ENCODE measurements at places on chromosomes 4 and X.

GRCh38 chrX:12042615-12043014, 95.7 kb upstream of the FRMPD4 start:
- DNase-seq = no peak

DNA sequence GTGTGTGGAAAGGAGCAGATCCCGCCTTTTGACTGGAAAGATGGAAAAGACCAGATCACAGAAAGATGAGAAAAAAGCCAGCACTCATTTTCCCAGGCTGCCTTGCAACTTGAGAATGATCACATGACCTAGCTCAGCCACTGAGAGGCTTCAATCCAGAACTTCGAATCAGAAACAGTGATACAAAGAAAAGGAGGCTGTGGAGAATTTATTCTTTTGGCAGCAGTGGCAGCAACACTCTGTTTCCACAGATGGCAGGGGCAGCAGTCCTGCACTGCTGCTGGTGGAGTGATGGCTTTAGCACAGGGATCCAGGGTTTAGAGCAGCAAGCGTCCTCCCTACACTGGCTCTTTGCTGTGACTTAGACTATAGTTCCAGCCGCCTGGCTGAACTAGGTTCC, 77.8 kb upstream of the SH3RF1 start:
- no peak for DNase-seq

- no peak for DNase-seq
Measured at GRCh38 chr4:115275615-115276014, 162.2 kb upstream of the NDST4 start.

DNA sequence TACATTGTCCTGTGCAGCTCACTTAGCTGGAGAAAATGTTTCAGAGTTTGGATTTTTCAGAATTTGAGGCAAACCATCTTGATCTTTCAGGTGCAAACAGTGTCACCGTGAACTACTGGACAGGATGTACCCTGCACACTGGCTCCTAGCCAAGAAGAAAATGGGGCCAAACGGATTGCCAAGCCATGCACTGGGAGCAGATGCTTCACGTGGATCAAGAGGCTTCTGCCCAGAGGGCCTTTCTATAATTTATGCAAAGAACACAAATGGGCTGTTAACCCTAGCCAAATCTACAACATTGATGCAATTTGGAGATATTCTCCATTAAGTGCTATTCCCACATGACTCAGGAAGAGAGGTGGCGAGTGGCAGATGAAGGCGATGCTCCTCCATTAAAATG, 46.9 kb upstream of the ATP8A1 start:
- DNase-seq = no peak

- no peak for DNase-seq
Measured at GRCh38 chr4:2487632-2488031, 18.7 kb downstream of the RNF4 start.

GRCh38 chr4:165345666-165346417, 18.4 kb downstream of the MSMO1 start:
- no peak for DNase-seq

- DNase-seq = no peak
Measured at GRCh38 chrX:45621376-45622041, 420.8 kb upstream of the DIPK2B start.

DNA sequence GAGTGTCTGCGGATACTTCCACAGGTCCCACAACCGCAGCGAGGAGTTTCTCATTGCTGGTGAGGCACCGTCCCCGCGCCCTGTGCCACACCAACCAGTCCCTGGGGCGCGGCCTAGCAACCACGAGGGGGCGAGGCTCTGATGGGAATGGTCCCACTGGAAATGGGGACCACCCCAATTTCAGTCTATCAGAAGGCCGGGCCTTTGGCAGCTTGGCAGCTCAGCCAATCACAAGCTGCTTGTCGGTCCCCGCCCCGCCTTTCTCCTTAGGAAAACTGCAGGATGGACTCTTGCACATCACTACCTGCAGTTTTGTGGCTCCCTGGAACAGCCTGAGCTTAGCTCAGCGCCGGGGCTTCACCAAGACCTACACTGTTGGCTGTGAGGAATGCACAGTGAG, 3.0 kb downstream of the TIMP1 start:
- no peak for DNase-seq

DNA sequence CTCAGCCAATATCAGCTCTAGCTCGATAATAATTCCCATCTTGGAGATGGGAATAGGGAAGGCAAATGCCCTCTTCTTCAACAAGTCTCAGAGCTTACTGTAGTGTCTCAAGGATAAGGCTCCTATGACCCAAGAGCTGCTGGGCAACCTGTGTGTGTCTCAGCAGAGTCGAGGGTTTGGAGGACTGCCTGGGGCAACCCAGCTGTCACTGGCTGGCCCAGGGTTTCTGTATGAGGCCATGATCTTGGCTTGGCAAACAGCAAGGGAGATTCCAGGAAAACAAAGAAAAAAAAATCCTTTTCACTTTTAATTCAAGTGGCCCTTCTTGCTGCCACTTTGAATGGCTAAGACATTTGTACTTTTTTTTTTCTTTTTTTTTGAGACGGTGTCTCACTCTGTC, 34.4 kb downstream of the TMSB4X start:
- DNase-seq = no peak

DNA sequence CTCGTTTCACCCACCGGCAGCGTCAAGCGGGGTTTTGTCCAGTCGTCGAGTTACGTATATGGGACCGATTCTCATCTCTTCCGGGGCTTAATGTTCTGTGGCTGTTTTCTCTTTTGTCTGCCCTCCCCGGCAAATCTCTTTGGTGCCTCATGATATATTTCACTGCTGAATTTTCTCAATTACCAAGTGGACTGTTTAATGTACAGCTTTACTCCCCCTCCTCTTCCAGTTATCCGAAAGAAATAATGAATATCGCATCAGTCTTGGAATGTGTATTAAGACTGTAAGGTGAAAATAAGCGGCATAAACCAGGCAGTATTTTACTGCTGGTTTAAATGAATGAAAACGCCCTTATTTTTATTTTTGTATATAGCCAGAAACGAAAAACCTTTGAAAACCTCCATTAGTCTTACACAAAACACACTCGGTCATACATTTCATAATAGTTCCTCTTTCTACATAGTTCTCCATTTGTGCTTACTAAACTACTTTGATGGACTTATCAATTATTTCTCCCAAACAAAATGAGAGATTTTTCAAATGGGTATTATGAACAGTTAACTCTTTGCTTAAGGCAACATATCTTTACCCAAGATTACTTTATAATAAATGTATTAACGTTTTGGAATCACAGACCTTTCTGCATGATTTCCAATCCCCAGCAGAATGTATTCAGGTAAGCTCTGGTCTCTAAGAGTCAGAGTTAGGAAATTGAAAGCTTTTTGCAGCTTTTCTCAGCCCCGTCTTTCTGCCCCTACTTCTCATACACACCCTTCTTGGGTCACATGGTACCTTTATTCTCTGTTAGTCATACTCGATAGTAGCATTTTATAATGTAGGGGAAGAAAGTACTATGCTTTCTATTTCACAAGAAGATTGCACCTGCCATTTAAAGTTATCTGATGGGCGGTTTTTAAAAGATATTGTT, 979 bp downstream of the RP2 start:
- peak; percentile 5 for DNase-seq

- DNase-seq = no peak
Measured at GRCh38 chr4:3660928-3661515, 105.2 kb upstream of the ADRA2C start.

GRCh38 chr4:17283832-17284231, 228.1 kb downstream of the QDPR start:
- DNase-seq = no peak

DNA sequence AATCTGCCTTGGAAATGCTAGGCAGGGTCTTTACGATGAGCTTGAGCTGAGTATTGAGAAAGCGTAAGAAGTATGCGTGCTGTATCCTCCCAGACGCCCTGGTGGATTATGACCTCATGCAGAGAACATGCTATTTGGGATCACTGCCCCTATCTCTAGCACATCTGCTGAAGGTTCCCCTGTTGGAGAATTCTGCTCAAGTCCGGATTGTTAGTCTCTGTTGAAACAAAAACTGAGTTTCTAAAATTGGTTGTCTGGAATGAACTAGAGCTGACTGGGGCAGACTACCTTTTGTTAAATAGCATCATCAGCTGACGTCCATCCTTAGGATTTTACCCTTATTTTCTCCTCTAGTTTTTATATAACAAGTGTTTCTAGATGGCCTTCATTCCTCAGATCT, 7.5 kb downstream of the FHDC1 start:
- no peak for DNase-seq

- DNase-seq = no peak
Measured at GRCh38 chr4:92252846-92253245, 50.9 kb upstream of the GRID2 start.

DNA sequence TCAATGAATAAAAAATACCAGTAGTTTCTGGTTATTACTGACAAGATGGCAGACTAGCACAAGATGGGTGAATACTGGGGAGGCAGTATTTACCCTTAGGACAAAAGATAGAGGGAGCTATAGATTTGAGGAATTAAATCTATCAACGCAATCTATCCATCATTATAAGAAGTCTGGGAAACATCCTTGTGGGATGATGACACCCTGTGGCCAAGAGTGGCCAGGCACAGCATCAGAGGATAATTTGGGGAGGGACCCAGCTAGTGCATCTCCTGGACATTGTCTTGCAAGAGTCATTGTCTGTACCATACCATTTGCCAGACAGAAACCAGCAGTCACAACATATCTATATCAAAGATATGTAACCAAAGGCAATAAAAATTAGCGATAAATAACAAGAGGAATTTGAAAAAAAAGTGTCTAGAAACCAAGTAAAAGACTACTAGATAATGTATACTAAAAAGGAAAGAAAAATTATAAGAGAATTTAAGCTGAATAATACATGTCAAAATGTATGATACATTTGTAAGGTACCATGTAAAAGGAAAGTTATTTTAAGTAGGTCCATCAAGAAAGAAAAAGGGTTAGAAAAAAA, 22.9 kb downstream of the KCTD8 start:
- DNase-seq = peak; percentile 24

GRCh38 chr4:188396037-188396436, 256.8 kb downstream of the TRIML1 start:
- DNase-seq = no peak

GRCh38 chr4:41428601-41429279, 109.2 kb upstream of the LIMCH1 start:
- DNase-seq = no peak

GRCh38 chr4:142567199-142567598, 278.9 kb downstream of the INPP4B start:
- DNase-seq = no peak

Measured in NCI-H748 treated with DMSO at 0.1 percent for 48 hours (cell line).